ENCODE measurements at places on chromosomes 11 and 22. TPM values are rescaled to one million over a fixed set of nuclear protein-coding genes. Genes with fewer than 3 reads are reported as not detected.

Gene CDK2AP2
- 87.4 TPM for total RNA-seq

Gene PACSIN3
- total RNA-seq = 129 TPM

Gene RAC2
- total RNA-seq = 50.5 TPM

Gene TSSK2
- 0.17 TPM for total RNA-seq

Gene CALCA
- not detected for total RNA-seq

Gene DBX1
- total RNA-seq = not detected

Gene MIAT
- total RNA-seq = 0.15 TPM

Gene MAML2
- total RNA-seq = 10.3 TPM

Gene NPTXR
- total RNA-seq = 2.8 TPM

Gene SLC35C1
- 13.5 TPM for total RNA-seq

Gene CEP126
- 2.5 TPM for total RNA-seq

Gene MS4A15
- total RNA-seq = not detected

Gene UCP3
- 1.2 TPM for total RNA-seq

Gene CSF2RB
- total RNA-seq = 0.12 TPM

Gene ROM1
- 5.8 TPM for total RNA-seq

Gene ELMOD1
- not detected for total RNA-seq
